ENCODE measurements at places on chromosomes 4 and X.

DNA sequence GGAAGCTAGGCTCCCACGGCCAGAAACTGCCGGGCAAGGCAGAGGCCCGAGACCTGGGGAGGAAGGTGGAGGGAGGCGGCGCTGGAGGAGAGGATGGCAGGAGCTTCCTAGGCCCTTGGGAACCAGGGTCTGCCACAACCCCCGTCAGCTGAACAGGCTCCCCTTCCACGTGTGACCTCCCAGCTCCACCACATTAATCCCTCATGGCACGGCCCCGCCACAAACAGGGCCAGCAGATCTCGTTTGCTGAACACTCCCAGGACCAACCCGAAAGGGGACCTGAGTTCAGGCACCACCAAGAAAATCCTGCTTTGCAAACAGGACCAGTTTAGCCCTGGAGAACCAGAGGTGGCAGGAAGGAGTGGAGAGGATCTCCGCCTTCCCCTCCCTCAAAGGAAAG lies 62.7 kb downstream of the FHDC1 start:
- DNase-seq, result no peak

DNA sequence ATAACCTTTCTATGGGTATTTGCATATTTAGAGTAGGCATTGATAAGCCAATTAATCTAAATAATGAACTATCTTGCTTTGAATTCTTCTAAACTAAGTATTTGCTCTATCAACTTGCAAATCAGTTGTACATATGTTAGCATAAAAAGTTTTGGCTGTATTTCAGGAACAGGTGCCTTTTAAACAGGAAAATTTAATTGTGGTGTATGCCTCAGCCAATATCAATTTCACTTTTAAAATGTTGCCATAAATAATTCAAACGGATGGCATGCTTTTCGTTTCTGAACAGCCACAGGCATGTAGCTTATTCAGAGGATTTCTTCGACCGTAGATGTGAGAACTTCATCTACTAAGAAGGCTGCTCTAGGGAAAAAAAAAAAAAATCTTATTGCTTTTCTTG lies 99.9 kb downstream of the DCLK2 start:
- DNase-seq, result no peak

DNA sequence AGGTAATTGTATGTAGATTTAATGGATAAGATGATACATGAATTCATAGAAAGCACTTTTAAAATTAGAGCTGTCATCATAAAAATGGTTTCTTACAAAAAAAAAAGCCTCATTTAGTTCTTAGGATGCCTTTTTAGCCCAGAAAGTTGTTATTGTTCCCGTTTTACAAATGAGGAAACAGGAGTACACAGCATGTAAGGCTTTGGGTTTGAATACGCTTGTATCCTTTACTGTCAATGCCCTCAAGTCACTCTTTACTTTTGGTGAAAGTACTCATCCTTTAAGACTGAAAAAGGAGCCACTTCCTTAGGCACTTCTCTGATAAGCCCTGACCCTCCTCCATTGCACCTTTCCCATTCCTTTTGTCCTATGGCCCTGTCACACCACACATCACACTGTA lies 4.9 kb downstream of the EREG start:
- DNase-seq, result no peak

GRCh38 chrX:24577091-24577490 lies 70.1 kb downstream of the PCYT1B start:
- no peak for DNase-seq

DNA sequence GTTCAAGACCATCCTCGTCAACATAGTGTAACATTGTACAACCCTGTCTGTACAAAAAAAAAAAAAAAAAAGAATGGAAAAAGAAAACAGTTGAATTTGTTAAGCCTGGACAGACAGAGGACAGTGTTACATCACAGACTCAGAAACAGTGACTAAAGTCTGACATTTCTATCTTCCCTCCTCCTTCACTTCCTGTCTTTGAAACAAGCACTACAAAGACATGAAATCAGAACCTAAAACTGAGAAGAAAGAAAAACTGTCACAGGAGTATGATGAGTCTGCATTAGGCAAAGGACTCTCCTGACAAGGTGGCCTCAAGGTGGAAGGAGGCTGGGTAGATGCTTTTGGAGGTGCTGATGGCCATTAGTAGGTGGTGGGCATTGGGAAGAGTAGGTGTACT lies 126.7 kb downstream of the RBM47 start:
- DNase-seq, result no peak

DNA sequence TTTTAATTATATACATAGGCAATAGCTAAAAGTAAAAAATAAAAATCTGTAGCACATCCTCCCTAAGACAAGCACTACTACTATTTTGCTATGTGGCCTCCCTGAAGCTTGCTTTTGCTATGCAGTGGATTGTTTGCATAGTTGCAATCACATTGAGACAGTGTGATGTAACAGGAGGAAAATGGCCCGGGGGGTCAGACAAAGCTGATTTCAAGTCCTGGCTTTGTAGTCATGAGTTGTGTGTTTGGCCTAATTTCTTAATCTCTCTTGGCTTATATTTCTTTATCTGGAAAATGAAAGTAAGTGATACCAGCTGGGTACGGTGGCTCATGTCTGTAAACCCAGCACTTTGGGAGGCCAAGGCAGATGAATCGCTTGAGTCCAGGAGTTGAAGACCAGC lies 166.6 kb downstream of the LHFPL1 start:
- no peak for DNase-seq

DNA sequence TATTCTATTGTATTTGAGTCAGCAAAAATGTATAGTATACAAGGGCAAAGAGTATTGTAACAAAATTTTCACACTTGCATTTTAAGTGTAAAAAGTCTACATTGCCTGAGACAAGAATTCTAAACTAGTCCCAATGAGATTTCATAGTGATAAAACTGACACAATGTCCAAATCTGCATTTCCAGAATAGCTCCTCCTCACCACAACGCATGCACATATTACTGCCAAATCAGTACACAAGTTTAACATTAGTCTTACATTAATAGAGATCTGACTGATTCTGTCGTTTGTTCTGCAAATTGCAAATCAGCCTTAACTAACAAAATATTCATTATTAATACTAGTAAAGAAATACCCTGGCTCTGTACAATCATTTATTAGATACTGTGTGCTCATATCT lies 222.2 kb upstream of the NEIL3 start:
- no peak for DNase-seq

- no peak for DNase-seq
Observed at GRCh38 chrX:23811108-23811651, 28.2 kb downstream of the SAT1 start.

DNA sequence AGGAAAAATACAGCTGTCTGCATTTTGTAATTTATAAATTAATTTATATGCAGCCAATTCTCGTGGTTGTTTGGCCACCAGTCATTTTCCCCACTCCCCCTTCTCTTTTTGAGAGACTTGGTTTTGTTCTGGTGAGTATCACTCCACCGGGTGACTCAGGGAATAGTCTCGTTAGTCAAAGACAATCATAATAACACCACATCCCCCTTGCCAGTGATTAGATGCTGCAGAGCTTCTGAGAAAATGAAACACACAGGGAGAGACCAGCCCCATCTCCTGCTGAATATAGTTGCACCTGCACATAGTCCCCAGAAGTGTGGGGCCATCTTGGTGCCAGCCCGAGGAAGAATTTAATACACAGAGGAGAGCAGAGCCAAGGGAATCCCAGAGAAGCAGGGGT lies 8.0 kb upstream of the FNIP2 start:
- no peak for DNase-seq

DNA sequence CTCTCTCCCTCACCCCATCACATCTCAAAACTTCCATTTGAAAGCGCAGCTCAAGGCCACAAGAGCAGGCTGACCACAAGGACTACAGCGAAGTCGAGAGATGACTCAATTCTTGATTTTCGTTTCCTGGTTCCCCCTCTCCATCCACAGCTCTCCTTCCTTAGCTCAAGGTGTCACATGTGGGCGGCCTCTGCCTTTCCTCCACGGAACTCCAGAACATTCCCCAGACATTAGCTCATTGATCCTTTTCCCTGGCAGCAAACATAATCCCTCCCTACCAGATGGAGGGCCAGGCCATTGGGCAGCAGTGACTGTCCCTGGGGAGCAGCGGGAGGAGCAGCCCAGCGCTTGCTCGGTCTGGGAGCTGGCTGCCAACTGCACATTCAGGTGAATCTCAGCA lies 56.3 kb downstream of the CCDC149 start:
- DNase-seq, result no peak

GRCh38 chrX:30302956-30303355 lies 6.2 kb downstream of the NR0B1 start:
- no peak for DNase-seq

- no peak for DNase-seq
Observed at GRCh38 chr4:182242787-182243186, 415 bp upstream of the TENM3 start.

DNA sequence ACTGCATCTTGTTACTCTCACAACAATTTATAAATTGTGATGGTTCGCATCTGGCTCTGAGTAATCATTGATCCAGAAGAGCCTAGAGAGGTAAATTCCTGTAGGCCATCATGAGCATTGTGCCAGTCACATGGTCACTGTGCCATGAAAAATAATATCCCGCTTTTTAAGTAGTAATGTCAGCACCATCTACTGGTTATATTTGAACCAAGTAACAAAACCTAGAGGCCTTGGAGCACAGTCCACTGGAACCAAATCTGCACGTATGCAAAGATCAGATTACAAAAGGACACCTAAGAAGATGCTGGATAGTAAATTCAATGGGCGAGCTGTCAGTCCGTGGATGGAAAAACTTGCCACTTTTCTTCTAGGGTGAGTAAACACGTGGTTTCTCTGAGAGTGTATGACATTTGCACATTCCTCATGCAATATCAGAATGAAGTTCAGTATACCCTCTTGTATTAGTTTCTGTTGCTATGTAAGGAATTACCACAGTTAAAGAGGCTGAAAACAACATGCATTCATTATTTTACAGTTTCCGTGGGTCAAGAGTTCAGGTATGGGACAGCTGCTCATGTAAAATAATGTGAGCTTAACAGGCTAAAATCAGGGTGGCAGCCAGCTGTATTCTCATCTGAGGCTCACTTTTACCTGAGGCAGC lies 26.8 kb downstream of the FAM114A1 start:
- DNase-seq, result no peak

DNA sequence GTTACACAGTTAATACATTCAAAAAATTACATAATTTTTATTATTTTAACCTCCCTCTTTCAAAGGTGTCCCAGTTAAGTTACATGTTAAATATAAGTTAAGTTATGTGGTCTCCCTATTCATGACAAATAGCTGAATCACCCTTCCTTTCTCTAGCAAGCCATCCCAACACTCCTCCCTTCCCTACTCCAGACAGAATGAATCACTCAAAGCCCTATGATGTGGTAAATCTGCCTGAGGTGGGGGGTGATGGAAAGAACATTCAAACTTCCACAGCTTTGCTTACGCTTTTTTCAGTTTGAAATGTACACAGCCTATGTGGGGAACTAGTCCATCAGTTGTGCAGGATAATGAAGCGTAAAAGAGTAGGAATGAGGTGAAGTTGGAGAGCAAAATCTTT lies 90.2 kb downstream of the CXCL13 start:
- no peak for DNase-seq

DNA sequence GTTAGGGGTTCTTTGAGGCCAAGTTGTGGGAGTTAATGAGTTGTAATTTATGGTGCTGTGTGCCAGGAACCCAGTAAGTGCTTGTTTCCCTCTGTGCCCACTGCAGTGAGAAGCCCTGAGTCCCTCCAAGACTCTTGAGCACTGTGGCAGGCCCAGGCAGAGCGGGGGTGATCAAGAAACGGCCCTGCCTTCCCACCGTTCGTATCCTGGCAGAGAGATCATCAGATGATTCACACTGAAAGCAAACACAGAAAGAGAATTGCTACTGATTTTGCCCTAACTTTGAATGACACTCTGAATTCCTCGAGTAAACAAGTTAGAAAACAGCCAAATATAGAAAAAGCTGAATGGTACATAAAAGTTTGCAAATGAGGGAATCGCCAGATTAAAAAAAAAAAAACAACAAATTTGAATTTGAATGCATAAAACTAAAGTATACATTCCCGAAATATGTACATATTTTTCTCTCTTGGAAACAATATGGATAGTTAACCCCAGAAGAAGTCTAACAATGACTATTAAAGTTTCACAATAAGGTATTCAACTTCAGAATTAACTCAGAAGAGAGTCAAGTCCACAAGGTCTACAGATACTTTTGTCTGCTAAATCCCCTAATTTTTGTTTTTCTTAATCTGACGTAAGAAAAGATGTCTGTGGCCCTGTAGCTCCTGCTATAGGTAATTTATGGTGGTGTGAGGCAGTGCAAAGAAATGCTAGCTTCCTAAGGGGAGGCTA lies 71.8 kb downstream of the AFAP1 start:
- DNase-seq, result no peak

- peak; percentile 17 for DNase-seq
Observed at GRCh38 chrX:7146703-7147412, 654 bp upstream of the STS start.

DNA sequence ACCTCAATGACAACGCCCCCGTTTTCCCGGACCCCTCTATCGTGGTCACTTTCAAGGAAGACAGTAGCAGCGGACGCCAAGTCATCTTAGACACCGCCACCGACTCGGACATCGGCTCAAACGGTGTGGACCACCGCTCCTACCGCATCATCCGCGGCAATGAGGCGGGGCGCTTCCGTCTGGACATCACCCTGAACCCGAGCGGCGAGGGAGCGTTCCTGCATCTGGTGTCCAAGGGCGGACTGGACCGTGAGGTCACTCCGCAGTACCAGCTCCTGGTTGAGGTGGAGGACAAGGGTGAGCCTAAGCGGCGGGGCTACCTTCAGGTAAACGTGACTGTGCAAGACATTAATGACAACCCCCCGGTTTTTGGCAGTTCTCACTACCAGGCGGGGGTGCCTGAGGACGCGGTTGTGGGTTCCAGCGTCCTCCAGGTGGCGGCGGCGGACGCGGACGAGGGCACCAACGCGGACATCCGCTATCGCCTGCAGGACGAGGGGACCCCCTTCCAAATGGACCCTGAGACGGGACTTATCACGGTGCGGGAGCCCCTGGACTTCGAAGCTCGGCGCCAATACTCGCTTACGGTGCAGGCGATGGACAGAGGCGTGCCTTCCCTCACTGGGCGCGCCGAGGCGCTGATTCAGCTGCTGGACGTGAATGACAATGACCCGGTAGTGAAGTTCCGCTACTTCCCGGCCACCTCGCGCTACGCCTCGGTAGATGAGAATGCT lies 2.2 kb downstream of the FAT4 start:
- DNase-seq, result no peak

GRCh38 chrX:136250191-136251040 lies 784 bp downstream of the MAP7D3 start:
- no peak for DNase-seq

- DNase-seq, result no peak
Observed at GRCh38 chrX:15909605-15910004, 55.0 kb upstream of the AP1S2 start.

GRCh38 chrX:39456894-39457604 lies 640.7 kb downstream of the BCOR start:
- no peak for DNase-seq

- no peak for DNase-seq
Observed at GRCh38 chr4:110793381-110793801, 170.5 kb upstream of the PITX2 start.

GRCh38 chrX:67555578-67556203 lies 11.9 kb downstream of the AR start:
- no peak for DNase-seq

DNA sequence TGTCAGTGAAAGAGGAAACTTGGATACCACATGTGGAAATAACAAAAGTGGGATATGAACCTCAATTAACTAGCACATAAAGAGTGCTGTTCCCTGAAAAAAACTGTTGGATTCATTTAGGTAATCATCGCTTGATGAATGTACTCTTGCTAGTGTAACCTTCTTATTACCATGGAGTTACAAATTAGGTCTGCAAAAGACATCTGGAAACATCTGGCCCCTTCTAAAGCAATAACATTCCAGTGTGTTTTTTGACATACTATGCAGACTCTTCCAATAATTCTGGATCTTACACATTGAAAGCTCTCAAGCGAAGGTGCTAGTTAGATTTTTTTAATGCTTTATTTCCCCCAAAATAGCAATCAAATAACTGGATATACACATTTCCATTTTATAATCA lies 134.6 kb downstream of the ATP10D start:
- DNase-seq, result no peak
